CD4-positive, alpha-beta T cell treated with Interleukin-17A for 1 hour (primary cell): ENCODE measurements at places on chromosomes 2 and 18.

DNA sequence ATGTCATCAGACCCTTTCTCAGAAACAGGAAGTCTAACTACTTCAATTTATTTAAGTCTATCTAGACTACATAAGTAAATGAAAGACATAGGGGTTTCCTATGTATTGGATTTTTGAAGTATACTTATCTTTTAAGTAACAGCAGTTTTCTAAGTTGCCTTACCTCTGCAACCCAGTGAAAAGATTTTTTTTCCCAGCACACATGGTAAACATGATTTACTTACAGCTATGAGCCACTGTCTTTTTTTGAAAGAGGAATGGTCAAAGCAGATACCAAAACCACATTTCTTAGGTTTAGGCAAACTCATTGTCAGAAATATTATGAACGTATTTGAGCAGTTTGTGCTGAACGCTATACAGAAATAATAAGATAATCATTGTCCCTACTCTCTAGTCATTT lies 78.7 kb upstream of the OTX1 start:
- no peak for DNase-seq

DNA sequence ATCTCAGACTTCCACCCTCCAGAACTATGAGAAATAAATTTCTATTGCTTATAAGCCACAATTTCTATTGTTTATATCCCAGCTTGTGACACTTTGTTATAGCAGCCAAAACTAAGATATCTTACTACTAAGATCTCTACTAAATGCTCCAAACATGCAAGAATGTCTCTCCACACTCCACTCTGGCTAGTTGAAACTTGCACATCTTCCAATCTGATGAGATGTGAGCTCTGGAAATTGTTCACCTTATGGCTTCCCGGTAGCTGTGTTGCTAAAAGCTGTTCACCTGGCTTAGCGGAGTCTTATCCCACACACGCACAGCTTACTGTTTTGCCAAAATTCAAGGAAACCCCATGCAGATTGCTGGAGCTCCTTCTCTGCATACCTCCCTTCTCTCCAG lies 43.9 kb downstream of the PKDCC start:
- DNase-seq = no peak

DNA sequence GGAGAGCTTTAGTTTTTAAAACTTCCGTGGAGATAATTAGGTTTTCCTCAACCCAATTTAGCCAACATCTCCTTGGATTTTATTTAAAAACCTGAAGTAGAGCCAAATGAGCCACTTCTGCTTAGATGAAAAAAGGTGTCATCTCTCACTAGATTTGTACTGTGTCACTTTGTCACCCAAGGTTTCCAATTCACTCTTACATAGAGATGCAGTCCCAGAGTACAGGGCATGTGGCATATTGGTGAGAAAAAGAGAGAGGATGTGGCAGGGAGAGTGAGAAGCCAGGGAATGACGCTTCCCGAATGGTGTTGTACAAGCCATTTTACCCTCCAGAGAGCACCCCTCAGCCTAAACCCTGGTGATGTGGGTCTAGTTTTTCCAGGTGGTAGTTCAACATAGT lies 44.4 kb upstream of the CTLA4 start:
- no peak for DNase-seq

DNA sequence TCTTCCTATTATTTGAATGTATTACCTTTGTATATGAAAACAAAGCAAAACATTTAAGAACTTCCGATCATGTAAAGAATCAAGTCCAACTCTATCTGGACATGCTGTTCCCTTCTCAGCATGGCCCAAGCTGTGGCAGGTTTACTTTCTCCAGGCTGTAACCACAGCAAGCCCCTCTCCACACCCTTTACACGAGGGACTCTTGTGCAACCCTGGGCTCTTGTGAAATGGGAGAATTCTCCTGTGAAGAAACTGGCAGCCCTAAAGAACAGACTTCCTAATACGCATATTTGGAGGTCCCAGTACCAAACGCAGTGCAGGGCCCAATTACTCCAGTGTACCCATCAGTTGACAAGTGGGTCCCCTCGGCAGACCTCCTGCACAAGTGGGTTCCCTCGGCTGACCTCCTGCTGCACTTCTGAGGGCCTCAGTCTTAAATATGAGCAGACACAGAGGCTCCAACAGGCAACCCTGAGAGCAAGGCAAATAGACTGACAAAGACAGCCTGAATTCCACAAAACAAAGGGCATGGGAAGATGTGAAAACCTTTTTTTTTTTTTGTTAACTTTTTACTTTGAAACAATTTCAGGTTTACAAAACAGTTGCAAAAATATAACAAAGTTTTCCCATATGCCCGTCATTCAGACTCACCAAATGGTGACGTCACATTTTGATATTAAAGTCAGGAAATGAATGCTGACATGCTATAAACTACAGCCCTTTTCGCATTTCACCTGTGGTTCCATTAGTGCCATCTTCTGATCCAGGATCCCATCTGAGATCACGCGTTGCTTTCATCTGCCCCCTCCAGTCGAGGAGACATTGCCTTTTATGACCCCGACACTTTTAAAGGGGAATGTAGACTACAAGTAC lies 78.2 kb downstream of the FBXO15 start:
- no peak for DNase-seq

- no peak for DNase-seq
Measured at GRCh38 chr2:230947908-230948365, 22.9 kb upstream of the GPR55 start.

GRCh38 chr18:64707052-64707451 lies 558.2 kb upstream of the LINC00305 start:
- DNase-seq = no peak

GRCh38 chr2:181178823-181179412 lies 198.5 kb downstream of the UBE2E3 start:
- DNase-seq = peak; percentile 67

- DNase-seq = no peak
Measured at GRCh38 chr2:160409480-160409879, 84.1 kb downstream of the RBMS1 start.

- no peak for DNase-seq
Measured at GRCh38 chr2:56191617-56192016, 7.8 kb downstream of the CCDC85A start.

- peak; percentile 66 for DNase-seq
Measured at GRCh38 chr2:148674063-148675020, 29.8 kb downstream of the EPC2 start.

GRCh38 chr18:73677450-73677849 lies 470.2 kb downstream of the FBXO15 start:
- DNase-seq = no peak

- peak; percentile 60 for DNase-seq
Measured at GRCh38 chr2:131673400-131674173, 145.9 kb downstream of the CCDC74A start.

- DNase-seq = no peak
Measured at GRCh38 chr18:11259469-11260150, 110.2 kb upstream of the PIEZO2 start.

- no peak for DNase-seq
Measured at GRCh38 chr2:63679252-63679855, 90.6 kb downstream of the MDH1 start.

GRCh38 chr2:88227446-88227845 lies 57.3 kb downstream of the THNSL2 start:
- DNase-seq = no peak

- DNase-seq = no peak
Measured at GRCh38 chr18:49839012-49839411, 25.7 kb upstream of the ACAA2 start.

DNA sequence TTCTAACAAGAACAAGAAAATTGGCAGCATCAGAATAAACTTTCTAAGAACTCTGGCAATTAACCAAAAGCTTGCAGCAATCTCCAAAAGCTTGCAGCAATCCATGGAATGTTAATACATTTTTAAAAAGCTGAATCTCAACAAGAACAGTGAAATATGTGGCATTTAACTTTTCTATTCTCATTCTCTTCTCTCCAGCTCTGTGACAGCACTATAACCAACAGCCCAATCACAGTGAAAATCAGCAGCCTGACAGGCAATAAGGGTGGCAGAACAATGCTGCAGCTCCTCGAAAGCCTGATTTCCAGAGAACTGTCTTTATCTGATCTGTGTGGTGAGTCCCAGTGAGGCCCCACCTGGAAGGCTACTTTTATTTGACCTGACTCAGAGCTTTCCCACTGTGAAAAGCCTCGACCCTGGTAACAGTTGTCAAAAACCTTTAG lies 60.0 kb downstream of the TMEM131 start:
- no peak for DNase-seq

- DNase-seq = no peak
Measured at GRCh38 chr2:55995211-55995610, 71.6 kb upstream of the EFEMP1 start.

DNA sequence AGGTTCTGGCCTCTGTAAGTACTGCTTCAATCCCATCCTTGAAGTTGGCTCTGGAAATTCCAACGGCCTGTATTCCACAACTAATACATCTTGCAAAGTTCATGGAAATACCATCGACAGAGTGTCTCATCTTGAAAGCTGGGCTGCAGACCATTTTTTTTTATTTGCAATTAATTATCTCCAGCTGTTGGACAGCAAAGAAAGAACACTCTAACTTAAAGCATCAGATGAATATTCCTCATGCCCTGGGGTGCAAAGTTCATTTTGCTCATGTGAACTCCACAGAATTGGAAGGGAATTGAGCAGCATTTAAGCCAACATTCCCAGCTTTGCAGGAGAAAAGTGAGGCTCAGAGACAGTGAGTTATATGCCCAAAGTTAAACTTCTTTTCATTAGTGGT lies 96.5 kb upstream of the PIEZO2 start:
- no peak for DNase-seq

- DNase-seq = no peak
Measured at GRCh38 chr2:54407693-54408092, 48.4 kb upstream of the SPTBN1 start.

DNA sequence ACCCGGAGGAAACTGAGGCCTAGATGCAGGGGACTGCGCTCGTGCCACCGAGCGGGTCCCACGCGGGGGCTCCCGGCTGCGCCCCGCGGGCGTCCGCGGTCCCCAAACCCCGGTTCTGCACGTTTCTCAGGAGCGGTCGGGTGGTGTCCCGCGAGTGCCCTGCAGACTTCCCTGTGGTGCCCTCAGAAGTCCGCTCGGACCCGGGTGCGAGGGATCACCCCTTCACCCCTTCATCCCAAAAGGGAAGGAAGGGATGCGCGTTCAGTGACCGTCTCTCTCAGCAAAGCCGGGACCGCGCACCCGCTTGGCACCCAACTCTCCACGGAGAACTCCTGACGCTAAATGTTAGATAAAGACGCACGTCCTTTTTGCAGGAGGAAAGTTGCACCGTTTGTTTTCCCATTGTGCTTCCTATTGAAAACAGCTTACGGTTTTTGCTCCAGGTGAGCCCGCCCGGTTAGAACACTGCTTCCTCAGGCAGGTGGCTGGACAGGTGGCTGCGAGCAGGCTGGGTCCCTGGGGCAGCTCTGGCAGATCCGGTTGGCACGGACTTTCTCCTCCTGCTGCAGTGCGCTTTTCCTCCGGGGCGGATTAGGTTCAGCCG lies 779 bp downstream of the DGKD start:
- no peak for DNase-seq

DNA sequence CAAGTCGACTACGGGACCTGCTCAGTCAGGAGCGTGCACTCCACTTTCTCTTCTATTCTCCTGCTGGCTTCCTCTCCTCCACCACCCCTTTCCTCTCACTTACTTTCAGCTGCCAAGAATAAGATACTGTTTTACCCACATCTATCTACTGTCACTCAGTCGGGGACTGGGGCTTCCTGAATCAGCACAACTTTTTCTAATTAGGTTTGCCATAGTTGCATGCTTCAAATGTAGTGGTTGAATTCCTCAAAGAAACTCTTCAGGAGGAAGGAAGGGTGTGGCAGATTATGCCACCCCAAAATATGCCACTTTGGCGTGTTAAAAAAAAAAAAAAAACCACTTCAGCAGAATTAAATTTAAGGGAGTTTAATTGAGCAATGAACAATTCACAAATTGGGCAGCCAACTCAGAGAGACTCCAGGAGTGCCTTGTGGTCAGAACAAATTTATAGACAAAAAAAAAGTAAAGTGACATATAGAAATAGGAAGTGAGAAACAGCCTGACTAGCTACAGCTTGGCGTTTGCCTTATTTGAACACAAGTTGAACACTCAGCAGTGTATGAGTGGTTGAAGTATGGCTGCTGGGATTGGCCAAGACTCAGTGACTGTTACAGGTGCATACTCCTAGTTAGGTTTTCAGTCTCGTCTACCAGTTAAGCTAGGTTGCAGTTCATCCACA lies 32.5 kb upstream of the RMDN2 start:
- peak; percentile 23 for DNase-seq

DNA sequence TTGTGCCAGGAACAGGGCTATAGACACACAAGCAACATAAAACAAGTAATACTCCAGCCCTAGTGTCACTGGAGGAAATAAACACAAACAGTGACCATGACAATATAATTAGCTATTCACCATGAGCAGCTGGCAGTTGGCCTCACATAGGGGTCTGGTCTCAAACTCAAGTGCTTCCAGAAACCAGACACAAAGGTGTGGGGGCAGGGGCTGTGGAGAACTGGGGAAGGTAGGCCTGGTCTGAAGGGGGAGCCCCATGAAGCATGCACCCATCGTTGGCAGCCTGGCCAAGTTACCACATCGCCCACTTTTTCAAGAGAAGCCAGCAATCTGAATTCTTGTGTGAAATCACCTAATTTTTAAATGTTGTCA lies 49.5 kb upstream of the SP3 start:
- DNase-seq = no peak

DNA sequence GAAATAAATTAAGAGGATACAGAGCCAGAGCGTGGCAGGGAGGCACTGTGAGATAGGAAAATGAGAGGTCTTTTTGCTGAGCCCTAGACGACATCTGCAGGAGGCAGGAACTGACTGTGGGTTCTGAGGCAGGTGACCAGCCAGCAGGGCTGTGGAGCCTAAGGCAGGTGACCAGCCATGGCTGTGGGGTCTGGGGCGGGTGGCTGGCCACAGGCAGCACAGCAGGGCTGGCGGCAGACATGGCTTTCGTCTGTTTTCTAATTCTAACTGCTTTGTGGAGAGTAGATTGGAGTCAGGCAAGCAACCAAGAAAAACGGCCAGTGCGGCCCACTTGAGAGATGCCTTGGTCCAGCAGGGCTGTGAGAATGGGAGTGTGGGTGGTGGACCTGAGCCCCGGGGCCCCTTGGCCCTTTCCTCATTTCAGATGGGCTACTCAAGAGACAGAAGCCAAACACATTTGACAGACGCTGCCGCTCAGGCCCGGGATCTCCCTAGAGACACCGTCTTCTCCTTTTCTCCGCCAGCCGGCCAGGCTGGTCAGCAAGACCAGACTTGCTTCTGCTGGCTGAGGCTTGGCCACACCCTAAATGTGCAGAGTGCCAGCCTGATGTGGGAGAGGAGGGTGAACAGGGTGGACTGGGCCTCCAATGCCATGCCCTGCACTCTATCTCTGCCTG lies 19.7 kb upstream of the GNAL start:
- no peak for DNase-seq

GRCh38 chr2:127577973-127578372 lies 42.5 kb downstream of the MYO7B start:
- DNase-seq = no peak
